ENCODE measurements at places on chromosomes 1 and 21.

DNA sequence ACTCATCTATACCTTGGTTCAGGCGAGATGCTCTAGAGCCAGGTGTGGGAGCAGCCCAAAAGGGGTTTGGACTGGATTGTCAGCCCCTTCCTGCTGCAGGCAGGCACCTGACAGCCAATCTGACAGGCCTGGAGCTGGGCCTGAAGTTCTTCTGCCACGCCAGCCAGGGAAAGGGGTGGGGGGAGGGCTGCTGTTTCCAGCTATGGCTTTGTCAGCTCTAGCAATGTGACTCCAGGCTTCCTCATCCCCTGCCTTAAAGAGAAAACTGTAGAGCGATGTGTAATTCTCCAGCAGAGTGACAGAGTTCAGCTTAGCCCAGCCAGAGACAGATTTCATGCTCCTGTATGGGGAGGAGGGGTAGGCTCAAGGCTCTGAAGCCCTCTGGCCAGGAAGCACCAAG, 30.3 kb downstream of the WNT4 start:
- no peak for DNase-seq

- DNase-seq, result no peak
Measured at GRCh38 chr1:243924588-243925349, 74.7 kb upstream of the AKT3 start.

DNA sequence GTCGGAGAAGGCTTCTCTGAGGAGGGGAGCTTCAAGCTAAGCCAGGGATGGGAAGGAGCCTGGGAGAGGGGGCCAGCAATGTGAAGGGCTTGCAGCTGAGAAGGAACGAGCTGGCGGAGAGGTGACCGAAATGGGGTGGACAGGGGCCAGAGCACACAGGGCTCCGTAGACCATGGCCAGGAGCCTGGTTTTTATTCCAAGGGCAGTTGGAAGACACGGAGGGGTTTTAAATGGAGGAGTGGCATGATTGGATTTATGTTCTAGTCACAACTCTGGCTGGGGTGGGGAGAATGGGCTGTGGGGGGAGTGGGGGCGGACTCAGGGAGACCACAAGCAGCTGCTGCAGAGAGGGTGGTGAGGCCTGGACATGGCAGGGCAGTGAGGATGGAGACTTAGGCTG, 5.1 kb upstream of the EPS8L3 start:
- no peak for DNase-seq

DNA sequence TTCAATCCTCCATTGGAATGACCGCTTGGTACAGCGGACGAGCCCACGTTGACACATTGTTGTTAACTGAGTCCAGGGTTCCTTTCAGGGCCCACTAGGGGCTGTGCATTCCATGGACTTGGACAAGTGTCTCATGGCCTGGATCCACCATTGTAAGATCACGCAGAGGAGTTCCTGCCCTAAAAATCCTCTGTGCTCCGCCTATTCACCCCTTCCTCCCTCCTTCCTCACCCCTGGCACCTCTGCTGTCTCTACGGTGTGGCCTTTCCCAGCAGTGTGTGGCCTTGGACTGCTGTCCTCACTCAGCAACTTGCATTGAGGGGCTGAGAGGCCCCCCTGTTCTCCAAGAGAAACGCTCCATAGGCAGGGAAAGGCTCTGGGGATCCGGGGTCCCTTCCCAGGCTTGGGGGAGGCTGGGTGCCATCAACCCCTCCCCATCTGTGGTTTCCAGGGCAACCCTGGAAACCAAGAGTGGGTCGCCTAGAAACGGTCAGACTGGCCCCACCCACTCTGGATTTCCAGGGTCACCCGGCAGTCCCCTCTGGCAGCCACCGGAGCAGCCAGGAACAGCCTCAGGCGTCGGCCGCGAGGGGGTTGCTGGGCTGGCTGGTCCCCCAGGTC, 50.9 kb downstream of the MEGF6 start:
- no peak for DNase-seq

- no peak for DNase-seq
Measured at GRCh38 chr1:150981805-150982712, at the start of gene ANXA9. Gene ANXA9 (plus strand): TSS chr1:150982292. CDS start chr1:150983106, 814 bp downstream.

GRCh38 chr21:46210378-46211136, 18.0 kb downstream of the LSS start:
- DNase-seq, result no peak

DNA sequence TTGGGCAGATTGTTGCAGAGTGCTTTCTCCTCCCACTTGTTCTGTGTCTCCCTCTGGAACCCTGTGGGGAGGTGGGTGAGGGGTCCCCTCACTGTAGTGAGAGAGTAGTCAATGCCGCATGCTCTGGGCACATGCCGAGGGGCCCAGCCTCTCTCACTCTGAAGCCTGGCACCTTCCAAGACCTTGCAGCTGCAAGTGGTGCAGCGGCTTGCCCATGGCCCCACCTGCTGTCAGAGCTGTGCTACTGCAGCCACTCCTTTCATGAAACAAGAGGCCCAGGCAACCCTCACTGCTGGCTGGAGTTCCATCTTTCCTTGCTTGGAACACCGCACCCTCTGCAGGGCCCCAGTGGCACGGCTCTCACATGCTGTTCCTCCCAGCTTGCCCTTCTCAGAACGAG, 58.4 kb upstream of the COL6A1 start:
- DNase-seq, result peak; percentile 59

- no peak for DNase-seq
Measured at GRCh38 chr1:81682490-81682889, 118.2 kb upstream of the ADGRL2 start.

DNA sequence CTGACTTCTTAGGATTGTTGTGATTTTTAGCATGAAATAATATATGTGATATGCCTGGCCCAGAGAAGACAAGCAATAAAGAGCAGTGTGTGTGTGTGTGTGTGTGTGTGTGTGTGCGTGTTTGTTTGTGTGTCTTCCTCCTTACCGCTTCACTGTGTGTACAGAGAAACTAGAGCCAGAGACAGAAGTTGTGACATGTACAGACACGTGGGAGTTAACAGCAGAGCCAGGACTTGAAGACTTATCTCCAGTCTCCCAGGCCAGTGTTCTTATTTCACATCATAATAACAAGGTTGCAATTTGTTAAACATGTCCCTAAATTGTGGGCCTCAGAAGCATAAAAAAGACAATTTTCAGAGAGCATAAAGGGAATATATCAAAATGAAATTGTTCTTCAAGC, 192.0 kb upstream of the JUN start:
- DNase-seq, result no peak

GRCh38 chr1:27979151-27979858, 19.5 kb downstream of the XKR8 start:
- no peak for DNase-seq

- DNase-seq, result no peak
Measured at GRCh38 chr1:68115308-68115707, 64.9 kb upstream of the DIRAS3 start.

DNA sequence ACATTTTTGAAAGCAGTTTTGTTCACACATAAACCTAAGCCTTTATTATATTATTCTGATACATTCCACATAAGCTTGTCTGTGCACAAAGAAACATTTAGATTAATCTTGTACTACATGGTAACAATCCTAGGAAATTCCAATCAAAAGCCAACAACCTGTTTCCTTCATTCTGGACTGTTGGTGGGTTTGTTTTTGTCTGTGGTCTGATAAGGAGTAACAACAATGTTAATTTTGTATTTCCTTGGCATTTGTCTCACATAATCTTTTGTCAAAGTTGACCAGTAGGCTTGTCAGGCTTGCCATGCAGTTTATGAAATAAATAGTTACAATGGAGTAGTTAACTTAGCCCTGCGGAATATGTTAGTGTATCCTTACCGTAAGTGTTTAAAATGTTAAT, 183.3 kb downstream of the DHRS3 start:
- no peak for DNase-seq

GRCh38 chr21:38857152-38857825, 51.6 kb downstream of the ETS2 start:
- DNase-seq, result no peak

- DNase-seq, result no peak
Measured at GRCh38 chr1:236865818-236866155, 70.7 kb downstream of the MTR start.

DNA sequence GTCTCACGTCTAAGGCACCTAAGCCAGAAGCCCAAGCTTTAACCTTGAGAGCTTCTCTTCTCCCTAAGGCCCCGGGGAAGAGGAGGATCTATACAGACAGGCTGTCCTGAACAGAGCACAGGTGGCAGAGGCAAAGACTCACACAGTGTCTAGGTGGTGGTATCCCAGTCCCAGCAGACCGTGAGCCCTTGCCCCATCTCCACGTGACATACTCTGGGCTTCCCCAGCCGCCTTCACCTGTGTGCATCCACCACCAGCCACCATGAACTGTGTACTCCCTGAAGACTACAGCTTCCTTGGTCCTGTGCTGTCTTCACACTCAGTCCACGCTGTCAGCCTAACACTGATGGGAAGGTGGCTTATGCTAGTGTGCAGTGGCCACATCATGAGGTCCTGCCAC, 31.7 kb downstream of the SZT2 start:
- DNase-seq, result no peak

DNA sequence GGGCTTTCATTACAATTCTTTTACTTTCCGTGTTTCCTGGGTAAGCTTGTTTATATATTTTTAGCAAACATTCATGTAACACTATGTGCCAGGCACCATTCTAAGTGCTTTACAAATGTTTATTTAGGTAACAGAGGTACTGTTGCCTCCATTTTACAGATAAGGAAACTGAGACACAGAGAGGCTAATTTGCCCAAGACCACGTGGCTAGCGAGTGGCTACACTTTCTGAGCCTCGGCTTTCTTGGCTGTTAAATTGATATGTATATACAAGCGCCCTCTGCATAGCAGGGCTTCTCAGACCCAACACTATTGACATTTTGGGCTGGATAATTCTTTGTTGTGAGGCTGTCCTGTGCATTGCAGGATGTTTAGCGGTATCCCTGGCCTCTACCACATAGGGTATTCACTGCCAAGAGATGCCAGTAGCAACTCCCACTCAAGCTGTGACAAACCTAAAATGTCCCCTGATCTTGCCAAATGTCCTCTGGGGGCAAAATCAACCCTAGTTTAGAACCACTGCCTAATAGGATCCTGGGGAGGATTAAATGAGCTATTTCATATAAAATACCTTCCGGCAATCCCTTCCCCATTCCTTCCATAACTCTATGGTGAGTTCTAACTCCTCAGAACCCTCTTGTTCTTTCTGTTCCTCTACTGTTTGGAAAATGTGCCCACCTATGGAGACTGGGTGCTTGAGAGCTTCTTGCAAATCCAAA, 17.2 kb upstream of the ID3 start:
- DNase-seq, result no peak

DNA sequence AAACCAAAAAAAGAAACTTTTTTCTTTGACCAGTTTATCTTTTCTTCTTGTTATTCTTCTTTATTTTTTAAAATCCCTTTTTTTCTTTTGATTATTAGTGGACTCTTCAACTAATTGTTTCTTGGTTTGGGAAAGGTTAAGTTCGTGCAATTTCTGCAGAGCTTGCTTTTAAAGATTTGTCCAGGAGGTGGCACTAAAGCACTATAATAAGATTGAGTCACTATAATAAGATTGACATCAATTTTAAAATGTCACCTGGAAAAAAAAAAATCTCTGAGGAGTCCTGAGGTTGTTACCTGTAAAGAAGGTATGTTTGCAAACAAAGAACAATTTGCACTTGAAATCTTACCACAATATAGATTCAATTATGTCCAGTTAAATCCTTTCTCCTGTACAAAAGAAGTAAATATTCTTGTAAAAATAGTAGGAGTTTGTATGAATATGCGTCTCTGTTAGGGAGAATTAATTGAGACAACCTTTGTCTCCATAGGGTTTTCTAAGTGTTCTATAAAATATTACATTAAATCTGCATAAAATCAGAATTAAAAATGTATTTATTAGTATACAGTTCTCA, 166.7 kb downstream of the ADGRL4 start:
- peak; percentile 6 for DNase-seq

DNA sequence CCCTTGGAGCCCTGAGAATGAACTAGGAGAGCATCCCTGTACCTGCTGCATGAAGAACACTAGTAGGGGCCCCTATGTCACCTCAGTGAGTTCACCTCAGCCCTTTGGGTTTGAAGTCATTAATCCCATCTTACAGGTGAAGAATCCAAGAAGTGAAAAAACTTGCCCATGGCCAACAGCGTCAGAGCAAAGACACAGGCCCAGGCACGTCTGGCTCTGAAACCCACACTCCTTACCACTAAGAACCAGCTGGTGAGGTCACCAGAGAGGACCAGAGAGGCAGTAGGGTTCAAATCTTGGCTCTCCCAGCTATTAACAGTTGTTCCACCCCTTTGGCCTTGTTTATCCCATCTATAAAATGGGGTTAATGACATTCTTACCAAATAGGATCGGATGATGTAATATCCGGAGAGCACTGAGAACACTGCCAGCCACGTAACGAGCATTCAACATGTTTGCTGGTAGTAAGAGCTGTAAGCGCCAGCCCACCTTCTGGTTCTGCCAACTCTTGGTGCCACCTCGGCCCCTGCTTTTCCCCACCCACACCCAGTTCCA, 8.8 kb downstream of the MATN1 start:
- no peak for DNase-seq

DNA sequence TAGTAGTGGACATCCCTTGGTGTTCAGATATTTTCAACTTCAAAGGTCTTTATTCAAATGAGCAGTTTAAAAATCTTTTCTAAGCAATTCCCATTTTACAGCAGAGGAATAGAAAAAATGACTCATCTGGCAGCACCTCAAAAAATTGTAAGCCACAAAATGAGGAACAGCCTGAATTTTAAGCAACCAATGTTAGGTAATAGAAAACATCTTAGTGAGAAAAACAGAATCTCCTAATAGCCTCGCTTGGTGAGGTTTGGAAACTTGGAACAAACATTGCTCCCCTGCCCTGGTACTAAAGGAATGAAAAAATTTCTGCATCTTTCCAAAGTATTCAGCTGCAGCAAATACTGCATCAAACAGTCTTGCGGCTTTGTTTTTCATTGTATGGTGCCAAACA, 264.4 kb downstream of the NTNG1 start:
- DNase-seq, result no peak

- no peak for DNase-seq
Measured at GRCh38 chr1:201153474-201154388, 543 bp downstream of the TMEM9 start.

DNA sequence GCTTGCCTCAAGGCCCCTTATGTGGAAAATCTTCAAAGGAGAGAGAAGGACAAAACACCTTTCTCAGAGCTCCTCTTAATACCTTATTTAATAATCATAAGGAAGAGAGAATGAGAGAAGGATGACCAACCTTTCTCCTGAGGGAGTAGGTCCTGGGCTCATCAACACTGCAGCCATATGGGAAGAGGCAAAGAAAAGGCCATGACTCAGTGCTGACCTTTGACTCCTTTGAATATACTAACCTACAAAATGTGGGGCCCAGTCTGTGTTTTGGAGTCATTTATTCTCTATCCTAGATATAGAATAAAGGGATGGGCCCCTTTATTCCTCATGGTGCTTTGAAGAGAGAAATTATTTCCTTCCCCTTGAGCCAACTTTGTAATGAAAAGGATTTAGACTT, 38.3 kb downstream of the CAMSAP2 start:
- DNase-seq, result no peak

DNA sequence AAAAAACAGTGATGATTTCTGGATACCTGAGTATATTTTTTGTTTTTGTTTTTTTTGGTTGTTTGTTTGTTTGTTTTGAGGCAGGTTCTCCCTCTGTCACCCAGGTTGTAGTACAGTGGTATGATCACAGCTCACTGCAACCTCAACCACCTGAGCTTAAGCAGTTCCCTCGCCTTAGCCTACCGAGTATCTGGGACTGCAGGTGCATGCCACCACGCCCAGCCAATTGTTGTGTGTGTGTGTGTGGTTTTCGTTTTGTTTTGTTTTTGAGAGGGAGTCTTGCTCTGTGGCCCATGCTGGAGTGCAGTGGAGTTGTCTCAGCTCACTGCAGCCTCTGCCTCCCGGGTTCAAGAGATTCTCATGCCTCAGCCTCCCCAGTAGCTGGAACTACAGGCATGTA, 55.3 kb upstream of the RCC1 start:
- DNase-seq, result no peak
